Suprapubic skin (tissue), 4 donors: ENCODE measurements at places on chromosomes 12 and 14. TPM values are rescaled to one million over a fixed set of nuclear protein-coding genes. Genes with fewer than 3 reads are reported as not detected.

The LRRC10 gene
- total RNA-seq: not detected

DNA sequence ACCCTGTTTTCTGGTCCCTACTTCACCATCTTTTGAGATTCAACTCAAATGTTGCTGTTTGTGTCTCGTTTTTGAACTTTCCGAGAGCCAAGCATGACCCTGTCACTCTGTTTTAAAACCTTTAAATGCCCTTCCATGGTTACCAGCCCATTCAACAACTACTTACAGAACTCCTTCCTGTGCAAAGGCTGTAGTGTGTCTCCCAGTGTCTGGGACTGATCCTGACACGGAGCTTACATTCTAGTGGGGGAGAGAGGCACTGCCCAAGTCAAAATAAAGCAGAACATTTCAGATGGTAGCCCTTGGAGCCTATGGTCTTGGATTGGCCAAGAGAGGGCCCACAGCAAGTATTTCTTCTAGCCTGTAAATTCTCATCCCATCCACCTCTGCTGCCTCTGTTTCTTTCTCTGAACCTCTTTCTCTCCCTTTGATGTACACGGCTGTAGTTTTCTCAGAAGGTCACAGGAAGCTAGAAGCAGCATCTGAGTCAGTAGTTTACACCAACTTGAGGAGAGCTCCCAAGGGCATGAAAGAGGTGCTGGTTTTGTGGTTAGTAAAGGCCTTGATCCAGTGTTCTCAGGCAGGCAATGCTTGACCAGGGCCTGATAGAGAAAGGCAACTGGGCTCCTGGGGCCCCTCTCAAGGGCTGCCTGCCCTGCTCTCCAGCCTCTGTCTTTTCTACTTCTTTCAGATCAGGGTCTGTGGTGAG is 42.3 kb upstream of the SLC24A4 start:
- no peak for DNase-seq

The DAO gene
- not detected for total RNA-seq

The CACNB3 gene
- 15.2 TPM for total RNA-seq

DNA sequence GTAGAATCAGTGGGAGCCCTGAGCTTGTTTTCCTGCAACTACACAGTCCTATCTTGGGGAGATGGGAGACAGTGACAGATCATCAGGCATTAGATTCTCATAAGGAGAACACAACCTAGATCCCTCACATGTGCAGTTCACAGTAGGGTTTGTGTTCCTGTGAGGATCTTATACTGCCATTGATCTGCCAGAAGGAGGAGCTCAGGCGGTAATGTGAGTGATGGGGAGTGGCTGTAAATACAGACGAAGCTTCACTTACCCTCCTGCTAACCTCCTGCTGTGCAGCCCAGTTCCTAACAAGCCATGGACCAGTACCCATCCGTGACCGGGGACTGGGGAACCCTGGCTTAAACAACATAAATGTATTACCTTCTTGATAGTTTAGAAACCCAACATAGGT is 1034.1 kb downstream of the BCL11B start:
- no peak for DNase-seq

GRCh38 chr14:21197418-21198205 is 41.7 kb upstream of the OR5AU1 start:
- no peak for DNase-seq

- no peak for DNase-seq
These were observed 577.9 kb upstream of the TBX3 start for GRCh38 chr12:115261691-115262398.

DNA sequence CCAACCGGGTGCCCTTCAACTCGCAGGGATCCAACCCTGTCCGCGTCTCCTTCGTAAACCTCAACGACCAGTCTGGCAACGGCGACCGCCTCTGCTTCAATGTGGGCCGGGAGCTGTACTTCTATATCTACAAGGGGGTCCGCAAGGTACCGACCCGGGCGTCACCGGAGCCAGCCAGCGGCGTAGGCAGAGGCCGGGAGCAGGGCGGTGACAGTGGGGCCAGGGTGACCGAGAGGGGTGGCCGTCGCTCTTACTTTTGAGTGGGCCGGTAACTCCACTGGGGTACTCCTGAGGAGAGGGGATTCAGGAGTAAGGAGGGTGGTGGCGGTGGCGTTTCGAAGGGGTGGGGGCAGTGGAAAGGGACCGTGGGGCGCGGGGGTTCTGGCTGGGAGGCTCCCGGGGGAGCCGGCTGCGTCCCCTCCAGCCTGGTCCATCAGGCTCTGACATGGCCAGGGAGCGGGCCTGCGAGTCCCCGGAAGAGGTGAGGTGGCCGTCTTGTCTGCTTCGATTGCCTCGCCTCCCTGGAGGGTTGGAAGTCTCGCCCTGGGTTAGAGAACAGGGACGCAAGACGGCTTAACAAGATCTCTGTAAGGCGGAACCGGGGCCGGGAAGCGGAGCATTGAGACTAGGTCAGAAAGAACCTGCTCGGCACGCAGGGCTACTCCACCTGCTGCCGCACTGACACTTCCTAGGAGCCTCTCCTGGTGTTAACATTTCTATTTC is 491 bp downstream of the WDR20 start:
- DNase-seq: peak; percentile 78

DNA sequence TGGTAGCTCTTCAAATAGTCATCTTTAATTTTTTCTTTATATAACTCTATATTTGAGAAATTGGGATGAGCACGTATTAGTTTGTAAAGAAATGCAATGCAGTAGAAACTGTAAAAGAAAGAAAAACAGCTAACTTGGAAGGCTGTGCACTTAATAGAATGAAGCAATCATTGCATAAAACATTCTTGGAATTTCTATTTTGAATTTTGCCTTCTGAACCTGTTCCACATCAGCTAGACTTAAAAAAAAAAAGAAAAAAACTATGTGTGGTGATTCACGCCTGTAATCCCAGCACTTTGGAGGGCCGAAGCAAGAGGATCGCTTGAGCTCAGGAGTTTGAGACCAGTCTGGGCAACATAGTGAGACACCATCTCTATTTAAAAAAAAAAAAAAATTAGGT is 29.4 kb downstream of the SCN8A start:
- no peak for DNase-seq

DNA sequence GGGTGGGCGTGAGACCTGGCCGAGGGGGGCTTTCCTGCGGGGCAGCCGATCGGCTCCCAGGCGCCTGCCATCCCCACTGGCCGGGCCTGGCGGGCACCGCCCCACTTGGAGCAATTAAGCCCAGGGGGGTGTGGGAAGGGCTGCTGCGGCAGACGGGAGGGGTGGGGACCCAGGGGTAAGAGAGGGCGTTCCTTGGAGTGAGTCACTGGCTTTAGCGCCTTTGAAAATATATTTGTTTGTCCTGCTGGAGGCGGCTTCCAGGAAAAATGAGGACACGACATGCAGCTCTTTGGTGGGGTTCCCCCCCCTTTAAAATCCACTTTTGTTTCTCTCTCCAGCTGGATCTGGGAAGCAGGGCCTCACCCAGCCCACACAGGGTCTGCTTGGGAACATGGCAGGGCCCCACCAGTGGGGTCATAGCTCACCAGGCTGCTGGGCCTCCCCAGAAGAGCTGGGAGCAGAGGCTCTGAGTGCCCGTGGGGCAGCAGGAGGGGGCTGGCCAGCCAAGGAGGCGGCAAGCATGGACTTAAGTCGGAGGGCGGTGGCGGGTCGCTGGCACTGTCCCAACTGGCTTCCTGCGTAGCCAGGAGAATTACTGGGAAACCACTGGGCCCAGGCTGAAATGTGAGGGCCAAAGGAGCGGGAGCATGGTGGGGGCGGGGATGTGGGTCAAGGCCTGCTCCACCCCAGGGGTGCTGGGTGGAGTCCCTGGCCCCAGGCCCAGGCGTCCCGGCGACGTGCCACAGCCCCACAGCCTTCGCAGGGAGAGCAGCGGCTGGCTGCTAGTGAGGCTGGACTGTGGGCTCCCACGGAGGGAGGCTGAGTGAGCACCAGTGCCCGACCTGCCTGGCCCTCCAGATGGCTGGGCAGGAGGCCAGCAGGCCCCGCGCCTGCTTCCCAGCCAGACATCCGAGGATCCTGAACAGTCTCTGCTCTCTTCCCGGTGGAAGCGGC is 128.0 kb downstream of the RFLNA start:
- DNase-seq: peak; percentile 96

- DNase-seq: no peak
These were observed 48.8 kb upstream of the PAPLN start for GRCh38 chr14:73188501-73188911.

DNA sequence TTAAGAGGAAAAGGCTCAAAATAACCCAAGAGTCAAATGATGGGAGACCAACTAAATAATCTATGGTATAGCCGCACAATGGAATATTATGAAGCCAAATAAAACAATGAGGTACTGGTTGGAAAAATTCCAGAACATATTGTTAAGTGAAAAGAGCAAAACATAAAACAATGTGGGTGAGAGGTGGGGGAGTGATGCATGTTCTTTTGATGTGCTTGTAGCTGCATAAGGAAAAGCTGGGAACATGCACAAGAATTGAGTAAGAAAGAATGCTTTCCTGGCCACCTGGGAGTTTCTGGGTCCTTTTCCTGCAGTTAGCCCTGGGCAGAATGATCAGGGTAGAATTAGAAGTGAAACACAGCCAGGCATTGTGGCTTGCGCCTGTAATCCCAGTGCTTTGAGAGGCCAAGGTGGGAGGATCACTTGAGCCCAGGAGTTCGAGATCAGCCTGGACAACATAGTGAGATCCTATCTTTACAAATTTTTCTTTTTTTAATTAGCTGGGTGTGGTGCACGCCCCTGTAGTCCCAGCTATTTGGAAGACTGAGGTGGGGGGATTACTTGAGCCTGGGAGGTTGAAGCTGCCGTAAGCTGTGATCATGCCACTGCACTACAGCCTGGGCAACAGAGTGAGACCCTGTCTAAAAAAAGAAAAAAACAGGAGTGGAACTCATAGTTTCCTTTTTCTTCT is 7.9 kb downstream of the ABCB9 start:
- DNase-seq: no peak

DNA sequence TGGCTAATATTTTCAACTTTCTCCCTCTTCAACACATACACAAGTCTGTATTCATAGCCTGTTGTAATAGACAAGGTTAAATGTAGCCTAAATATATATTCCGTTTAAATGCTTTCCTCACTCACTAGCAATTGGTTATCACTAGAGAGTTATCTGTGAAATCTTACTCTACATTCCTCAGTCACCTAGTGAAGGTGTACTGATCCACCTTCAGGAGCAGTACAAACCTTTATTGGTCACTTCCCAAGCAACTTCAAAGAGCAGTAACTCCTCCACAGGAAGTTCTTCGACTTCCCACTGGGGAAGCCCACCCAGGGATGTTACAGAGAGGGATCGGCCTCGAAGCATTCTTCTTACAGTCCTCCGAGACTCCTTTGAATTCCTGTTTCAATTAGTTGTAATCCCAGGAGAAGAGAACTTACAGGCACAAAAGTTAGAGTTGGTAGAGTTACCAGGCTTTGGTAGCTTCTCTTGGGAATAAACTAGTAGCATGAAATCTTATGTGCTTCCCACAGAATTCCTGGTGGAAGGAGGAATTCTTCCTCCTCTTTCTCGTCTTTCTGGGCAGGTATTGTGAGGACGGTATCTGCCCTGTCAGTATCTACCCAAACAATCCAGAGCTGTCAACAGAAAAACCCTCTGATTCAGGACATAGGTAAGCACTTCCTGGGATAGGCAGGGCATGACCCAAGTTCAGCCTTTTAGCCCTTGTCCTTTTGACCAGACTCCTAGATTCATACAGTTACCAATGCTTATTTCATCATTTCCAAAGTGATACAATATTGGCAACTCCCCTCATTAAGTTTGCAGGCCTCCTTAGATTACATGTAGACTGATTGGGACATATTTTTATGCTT is at the start of gene GYS2:
GYS2 (minus strand) TSS at position 603 of the 857 bp plus-strand sequence; CDS start at position 348, 255 bp downstream.
- DNase-seq: no peak
